ENCODE measurements at places on chromosomes 2 and 18.

GRCh38 chr2:167750675-167751074 lies 496.7 kb downstream of the STK39 start:
- no peak for DNase-seq

GRCh38 chr18:52953387-52953786 lies 613.4 kb downstream of the DCC start:
- no peak for DNase-seq

- DNase-seq = no peak
These were observed 56.4 kb upstream of the CCDC141 start for GRCh38 chr2:179106342-179106675.

DNA sequence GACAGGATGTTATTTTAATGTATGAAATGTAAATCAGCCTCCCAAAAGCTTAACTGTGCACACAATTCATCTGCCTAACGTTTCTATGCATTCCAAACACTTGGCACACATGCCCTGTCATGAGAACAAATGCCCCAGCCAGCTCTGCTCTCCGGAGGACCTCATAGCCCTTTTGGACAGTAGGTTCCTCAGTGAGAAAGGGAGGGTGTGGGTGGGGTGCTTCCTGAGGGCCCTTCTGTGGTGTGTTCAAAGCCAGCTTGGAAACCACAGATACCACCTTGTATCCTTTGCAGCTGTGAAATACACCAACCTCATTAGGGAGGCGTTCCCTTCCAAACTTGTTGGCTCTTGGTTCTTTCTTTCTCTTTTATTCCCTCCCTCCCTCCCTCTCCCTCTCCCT lies 102.2 kb upstream of the ASB18 start:
- no peak for DNase-seq

DNA sequence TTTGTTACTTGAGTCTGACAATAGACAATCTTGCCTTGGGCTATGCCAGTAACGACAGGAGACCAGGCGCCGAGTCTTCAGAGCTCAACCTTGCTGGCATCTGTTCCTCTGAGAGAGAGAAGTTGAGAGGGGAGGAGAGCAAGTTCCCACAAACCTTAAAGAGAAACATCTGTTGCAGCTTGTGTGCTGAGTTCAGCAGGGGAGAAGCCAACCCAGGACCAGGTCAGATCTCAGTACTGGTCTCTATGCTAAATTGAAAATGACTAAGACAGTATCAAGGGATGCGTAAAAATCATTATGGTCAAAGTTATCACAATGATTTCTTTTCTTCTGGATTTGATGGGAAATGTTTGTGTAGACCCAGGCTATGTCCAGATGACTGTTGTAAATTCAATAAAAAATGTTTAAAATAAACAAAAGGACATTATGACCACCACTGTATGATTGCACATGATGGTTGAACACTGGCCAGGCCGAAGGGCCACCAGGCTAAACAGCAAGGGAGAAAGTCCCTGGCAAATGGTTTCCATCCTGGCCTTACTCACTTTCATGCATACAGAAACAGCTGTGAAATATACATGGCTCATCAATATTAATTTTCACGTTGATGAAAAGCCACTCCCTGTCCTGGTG lies 100.3 kb upstream of the PMAIP1 start:
- DNase-seq = no peak

DNA sequence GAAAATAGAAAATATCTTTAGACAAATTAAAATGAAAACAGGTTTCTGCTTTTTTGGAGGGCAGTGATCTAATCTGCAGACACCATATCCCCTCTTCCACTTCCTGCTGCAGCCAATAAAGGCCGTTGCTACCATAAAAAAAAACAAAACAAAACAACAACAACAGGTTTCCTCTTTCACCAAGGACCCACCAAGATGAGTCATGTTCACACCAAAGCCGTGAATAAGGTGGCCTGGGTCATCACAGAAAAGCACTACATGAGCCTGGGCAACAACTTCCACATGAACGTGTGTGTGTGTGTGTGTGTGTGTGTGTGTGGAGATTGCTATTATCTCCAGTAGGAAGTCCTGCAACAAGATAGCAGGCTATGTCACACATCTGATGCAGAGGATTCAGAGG lies 24.8 kb upstream of the TFCP2L1 start:
- DNase-seq = no peak

DNA sequence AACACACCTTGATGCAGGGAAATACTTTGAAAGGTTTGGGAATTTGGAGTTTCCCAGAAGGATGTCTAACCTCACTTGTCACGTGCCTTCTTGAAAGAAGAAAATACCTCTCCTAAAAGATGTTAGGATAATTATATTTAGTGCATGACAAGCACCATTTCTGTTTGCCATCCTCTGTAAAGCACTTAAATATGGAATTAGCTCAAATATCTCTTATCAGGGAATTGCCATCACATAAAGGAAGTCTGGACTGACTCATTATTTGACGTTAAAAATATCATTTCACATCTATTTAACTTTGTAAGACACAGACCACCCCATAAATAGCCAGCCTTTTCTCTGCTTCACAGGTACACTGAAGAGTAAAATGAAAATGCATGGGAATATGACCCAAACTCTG lies 140.1 kb downstream of the STK39 start:
- DNase-seq = no peak

GRCh38 chr2:180554330-180554729 lies 426.1 kb upstream of the UBE2E3 start:
- no peak for DNase-seq

- no peak for DNase-seq
These were observed 144.1 kb upstream of the COPS8 start for GRCh38 chr2:236941551-236941950.

- DNase-seq = no peak
These were observed 207.0 kb upstream of the HAAO start for GRCh38 chr2:42999391-42999841.

- no peak for DNase-seq
These were observed 376.1 kb downstream of the IRS1 start for GRCh38 chr2:226423498-226423960.

DNA sequence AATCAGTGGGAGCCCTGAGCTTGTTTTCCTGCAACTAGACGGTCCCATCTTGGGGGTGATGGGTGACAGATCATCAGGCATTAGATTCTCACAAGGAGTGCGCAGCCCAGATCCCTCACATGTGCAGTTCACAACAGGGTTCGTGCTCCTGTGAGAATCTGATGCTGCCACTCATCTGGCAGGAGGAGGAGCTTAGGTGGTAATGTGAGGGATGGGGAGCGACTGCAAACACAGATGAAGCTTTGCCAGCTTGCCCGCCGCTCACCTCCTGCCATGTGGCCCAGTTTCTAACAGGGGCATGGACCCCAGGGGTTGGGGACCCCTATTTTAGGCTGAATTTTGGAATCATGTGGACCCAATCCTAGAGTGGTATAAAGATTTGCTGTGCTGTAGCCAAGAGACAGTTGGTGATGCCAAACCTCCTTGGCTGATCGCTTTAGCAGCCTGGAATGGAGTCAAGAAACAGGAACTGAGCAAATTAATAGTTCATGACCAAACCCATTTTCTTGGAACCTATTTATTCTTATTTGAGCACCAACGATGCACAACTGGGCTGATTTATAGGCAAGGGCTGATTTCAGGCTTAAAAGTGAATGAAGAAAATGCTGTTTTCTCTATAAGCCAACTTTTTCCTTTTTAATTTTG lies 25.7 kb downstream of the LPIN1 start:
- DNase-seq = no peak

GRCh38 chr18:22601481-22601880 lies 183.8 kb upstream of the CTAGE1 start:
- no peak for DNase-seq

GRCh38 chr2:9110893-9111569 lies 95.6 kb upstream of the ASAP2 start:
- DNase-seq = no peak

- DNase-seq = no peak
These were observed 18.5 kb upstream of the NPAS2 start for GRCh38 chr2:100801402-100801801.

- no peak for DNase-seq
These were observed 29.7 kb downstream of the MAP3K2 start for GRCh38 chr2:127358044-127358443.

GRCh38 chr18:4839639-4840038 lies 357.4 kb downstream of the AKAIN1 start:
- DNase-seq = no peak

GRCh38 chr2:123928358-123928757 lies 96.7 kb upstream of the CNTNAP5 start:
- no peak for DNase-seq

DNA sequence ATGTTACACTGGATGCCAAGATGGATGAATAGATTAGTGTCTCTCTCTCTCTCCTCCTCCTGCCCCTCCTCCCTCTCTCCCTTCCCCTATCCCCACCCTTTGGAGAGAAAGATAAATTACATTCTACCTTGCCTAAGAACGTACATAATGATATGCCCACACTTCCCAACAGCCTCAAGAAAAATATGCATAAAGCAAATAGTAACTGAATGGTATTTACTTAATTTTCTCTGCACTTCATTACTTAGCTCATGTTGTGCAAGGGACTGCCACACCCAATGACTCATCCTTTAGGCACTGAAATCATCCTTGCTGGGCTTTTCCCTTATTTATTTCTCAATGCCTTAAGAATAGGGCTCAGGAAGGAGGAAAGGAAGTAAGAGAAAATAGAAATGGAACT lies 137.3 kb upstream of the PID1 start:
- DNase-seq = no peak

- DNase-seq = no peak
These were observed 50.1 kb upstream of the CRACDL start for GRCh38 chr2:98985905-98986666.

Measured in NCI-H1092 (cell line).